NCI-H748 treated with DMSO at 0.1 percent for 48 hours (cell line): ENCODE measurements at places on chromosomes 16 and 17.

DNA sequence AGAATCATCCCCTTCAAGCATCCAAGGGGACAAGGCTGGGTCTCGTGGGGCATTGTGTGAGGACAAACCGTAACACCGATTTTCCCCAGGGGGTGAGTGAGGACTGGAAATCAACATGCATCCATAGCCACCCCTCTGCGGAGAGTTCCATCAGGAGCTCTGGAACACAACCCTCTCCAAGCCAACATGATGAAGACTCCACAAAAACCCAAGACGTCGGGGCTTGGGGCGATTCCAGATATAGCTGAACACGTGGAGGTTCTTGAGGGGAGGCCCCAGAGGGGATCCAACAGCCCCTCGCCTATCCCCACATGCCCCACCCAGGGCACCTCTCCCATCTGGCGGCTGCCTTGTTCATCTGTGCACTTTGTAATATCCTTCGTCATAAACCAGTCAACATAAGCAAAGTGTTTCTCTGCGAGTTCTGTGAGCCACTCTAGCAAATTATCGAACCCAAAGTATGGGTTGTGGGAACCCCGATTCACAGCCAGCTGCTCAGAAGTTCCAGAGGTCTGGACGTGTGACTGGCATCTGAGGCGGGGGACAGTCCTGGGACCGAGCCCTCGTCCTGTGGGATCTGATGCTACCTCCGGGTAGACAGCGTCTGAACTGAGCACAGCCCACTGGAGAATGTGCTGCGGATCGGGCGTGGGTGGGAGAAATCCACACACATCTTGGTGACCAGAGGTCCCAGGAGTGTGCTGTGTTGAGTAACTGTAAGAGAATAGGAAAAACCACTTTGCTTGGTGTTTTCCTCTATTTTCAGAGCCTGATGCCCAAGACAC lies 55.5 kb downstream of the RPH3AL start:
- no peak for DNase-seq

GRCh38 chr17:67098006-67098405 lies 53.7 kb downstream of the CACNG1 start:
- no peak for DNase-seq

GRCh38 chr17:58289869-58290268 lies 9.1 kb upstream of the MPO start:
- DNase-seq = no peak

DNA sequence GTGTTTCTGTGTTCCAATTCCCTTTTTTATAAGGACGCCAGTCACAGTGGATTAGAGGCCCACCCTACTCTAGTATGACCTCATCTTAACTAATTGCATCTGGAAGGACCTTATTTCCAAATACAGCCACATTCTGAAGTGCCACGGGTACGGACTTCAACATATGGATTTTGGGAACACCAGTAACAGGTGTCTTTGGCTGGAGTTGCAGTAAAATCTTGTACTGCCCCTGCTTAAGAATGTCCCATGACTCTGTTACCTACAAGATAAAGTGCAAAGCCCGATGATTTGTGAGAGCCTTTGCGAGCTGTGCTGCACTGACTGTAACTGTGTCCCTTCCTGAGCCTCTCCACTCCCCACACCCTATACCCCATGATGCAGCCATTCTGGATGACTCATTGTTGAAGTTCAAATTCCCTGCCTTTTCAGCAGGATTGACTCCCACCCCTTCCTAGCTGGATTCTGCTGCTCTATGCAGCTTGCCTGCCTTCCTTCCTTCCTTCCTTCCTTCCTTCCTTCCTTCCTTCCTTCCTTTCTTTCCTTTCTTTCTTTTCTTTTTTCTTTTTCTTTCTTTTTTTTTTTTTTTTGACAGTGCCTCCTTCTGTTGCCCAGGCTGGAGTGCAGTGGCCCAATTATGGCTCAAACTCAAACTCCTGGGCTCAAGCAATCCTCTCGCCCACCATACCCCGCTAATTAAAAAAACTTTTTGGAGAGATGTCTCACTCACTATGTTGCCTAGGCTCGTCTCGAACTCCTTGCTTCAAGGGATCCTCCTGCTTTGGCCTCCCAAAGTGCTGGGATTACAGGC lies 2.1 kb downstream of the HCRT start:
- DNase-seq = no peak

GRCh38 chr16:74575807-74576643 lies 30.9 kb downstream of the GLG1 start:
- no peak for DNase-seq

GRCh38 chr17:56699186-56699894 lies 105.8 kb downstream of the NOG start:
- DNase-seq = no peak

DNA sequence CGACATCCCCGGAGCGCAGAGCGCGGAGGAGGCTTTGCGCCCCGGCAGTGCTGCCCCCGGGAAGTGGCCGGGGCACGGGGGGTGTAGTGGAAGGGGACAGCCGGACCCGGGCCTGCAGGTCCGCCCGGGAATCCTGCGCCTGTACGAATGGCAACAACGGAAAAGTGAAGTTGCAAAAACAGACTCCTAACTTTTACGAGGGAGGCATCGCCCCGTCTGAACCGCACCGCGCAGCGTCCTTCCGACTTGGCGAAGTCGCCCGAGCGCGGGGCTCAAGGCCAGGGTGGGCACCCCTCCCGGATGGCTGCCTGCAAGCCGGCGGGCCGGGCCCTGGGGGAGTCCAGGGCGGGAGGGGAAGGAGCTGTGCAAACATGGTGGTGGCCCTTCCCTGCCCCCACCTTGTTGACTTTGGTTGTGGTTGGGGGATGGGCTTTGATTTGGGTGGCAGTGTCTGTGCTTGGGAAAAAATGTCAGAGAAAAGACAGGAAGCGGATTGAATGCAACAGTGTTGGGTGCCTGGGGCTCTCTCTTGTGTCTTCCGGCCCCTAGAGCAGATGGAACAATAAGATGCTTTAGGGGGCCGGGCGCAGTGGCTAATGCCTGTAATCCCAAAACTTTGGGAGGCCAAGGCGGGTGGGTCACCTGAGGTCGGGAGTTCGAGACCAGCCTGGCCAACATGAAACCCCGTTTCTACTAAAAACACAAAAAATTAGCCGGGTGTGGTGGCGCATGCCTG lies 675 bp downstream of the RNF213 start:
- peak; percentile 43 for DNase-seq

DNA sequence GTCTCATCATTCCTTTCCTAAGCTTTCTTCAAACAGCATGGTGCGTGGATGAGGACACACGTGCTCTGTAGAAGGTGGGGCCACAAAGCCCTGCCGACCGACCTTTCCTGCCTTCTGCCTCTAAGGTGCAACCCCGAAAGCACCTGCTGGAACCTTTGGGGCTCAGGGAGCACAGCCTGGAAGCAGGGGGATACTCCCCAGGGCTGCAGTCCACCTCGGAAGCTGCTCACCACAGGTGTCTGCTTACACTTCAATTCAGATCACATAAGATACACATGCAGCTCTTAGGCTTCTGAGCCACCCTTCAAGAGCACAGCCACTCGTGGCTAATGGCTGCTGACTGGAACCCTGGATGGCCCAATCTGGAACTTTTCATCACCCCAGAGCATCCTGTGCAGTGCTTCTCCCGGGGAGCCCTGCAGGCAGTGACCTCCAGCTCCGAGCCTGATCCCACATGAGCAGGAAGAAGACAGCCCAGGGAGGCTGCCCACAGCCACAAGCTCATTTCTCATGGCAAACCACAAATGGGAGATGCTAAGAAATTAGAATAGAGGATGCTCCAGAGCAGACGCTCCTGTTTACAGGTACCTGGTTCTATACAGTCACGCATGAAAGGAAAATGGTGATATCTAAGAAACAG lies 162.3 kb upstream of the FOXF1 start:
- DNase-seq = no peak

DNA sequence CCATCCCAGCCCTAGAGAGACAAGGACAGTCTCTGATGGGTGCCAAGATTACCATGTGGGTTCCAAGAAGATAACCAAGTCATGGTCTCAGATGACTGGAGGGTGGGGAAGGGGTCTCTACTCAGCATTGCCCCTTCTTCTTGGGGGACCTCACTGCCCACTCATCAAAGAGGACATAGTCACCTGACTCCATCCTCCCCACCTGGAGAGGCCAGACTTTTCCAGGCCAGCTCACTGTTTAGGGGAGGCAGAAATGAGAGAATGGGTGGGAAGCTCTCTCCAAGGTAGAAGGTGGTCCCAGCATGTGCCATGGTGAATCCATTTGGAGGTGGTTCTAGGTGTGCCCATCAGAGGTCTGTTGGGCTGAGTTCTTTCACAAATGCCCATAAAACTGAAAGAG lies 20.7 kb upstream of the IL21R start:
- DNase-seq = no peak

- no peak for DNase-seq
Observed at GRCh38 chr16:14628806-14629611, 1.1 kb downstream of the PARN start.

DNA sequence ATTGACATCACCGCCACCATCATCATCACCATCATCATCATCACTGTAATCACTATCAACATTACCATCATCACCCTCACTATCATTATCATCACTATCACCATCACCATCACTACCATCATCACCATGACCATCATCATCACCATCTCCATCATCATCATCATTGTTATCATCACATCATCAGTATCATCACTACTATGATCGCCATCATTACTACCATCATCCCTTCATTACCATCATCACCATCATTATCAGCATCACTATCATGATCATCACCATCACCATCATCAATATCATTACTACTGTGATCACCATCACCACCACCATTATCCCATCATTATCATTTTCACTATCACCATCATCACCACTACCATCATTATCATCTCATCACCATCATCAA lies 368.3 kb downstream of the SEC14L1 start:
- DNase-seq = no peak

DNA sequence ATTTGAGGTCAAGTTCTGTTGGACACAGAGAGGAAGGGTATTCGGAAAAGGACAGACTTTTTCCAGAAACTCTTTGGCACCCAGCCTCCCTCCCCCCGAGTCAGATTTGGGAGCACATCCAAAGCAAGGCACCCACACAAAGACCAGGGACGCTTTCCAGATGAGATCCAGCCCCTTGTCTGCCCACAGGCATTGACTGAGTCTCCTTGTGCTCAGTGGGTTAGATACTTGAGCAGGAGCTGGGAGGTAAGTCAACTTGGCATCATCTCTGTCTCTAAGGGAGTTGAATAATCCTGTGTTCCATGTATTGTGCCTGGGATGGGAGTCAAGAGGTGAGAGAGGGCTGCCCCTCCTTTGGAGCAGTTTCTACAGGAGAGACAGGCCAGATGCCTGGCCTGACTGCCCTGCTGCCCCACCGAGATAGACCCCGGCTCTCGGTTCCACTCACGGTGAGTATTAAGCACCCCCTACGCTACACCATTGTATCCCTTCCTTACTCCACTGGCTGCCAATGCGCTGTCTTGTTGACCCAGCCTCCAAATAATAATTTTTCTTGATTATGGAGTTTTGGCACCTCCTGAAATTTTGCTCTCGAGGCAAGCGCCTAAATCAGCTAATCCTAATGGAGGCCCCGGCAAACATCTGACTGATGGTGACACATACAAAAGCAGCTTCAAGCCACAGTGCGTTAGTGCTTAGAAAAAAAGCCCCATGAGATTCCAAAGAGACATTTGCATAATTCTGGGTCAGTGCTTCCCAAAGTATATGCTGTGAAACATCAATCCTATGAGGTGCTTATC lies 29.6 kb upstream of the MAP3K14 start:
- DNase-seq = no peak

- DNase-seq = no peak
Observed at GRCh38 chr17:69763503-69763902, 311.5 kb upstream of the KCNJ16 start.

DNA sequence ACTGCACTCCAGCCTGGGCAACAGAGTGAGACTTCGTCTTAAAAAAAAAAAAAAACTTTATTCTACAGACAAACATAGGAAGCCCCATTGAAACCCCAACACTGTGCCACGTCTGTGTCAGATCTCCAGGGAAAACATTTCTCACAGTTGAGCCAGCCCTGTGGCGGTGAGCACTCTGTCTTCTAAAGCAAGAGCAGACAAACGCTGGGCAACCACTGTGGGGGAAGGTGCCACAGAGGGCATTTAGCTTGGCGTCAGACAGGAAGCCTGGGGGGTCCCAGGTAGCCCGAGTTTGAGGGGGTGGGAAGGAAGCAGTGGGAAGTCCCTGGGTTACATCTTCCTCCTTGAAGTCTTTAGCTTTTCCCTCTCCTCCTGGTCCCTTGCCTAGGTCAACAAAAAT lies 16.0 kb downstream of the C17orf100 start:
- DNase-seq = no peak

DNA sequence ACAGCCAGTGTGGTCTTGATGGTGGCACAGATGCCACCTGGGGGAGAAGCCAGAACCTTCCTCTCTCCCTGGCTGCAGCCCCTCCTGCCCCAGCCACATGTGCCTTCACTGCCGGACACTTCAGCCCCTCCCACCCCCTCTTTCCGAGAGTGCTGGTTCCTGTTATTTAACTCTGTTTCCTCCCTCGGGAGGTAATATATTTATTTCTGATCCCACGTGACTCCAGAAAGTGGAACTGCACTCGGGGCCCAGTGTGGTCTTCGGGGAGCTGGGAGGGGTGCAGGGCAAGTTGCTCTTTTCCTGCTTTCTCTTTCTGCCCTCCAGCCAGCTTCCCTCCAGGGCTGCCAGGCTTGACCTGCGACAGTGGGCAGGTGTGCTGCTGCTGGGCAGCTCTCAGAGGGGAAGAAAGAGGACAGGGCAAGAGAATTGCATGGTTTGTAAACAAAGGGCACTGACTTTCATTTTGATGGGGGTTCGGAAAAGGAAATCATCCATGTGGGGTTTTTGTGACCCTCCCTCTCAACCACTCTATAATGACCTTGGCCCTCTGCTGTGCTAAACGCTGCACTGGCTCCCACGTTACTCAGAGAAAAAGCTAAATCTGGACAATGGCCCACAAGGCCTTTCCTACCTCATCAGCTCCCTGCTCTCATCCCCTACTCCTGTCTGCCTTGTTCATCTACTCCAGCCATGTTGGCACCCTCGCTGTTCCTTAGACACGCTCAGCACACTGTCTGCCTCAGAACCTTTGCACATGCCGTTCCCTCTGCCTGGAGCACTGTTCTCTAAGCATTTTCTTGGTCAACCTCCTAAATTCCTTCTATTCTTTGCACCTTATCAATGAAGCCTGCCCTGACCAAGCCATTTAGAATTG lies 8.2 kb upstream of the CIITA start:
- no peak for DNase-seq

DNA sequence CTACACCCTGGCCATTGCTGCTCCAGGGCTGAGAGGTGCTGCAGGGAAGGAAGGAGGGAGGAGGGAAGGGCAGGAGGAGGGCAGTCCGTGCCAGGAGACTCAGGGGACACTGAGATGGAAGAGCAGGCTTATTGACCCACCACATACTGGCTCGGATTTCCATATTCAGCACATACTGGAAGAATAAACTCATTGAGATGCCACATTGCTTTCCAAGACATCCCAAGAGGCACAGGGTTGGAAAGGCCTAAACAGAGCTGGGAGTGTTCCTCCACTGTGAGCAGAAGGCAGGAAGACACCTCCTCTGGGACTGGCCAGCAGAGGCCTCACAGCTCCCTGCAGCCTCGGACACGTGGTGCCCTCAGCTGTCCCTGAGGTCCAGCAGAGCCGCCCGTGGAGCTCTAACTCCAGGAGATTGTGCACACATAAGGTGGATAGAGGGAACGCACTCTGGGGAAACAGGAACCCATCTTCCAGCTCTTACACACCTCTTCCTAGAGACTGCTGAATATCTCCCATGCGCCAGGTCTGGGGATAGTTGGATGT lies 17.4 kb downstream of the CCDC182 start:
- no peak for DNase-seq
